ENCODE measurements at places on chromosomes 2 and 18. TPM values are rescaled to one million over a fixed set of nuclear protein-coding genes. Genes with fewer than 3 reads are reported as not detected.

Gene MTX2
- total RNA-seq, result 41.4 TPM

DNA sequence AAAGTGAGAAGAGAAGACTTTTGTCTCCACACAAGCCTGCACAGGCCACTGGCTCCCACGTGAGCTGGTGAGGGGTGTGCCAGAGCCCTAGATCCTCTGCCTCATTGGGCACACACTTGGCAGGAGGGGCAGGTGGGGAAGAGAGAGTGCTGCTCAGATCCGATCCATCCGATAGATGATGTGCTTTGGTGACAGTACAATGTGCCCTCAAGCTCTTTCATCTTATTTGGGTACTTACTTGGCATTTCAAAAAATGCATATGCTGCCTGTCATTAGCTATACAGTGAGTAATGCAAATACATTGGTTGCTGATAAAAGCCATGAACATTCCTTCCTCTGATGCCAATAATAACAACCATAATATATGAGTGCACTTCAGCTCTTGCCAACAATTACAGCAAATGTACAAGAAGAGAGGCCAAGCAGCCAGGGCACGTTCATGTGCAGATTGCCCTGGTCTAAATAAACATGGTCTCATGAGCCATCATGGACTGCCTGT, 255.3 kb downstream of the VAPA start:
- H3K36me3 ChIP-seq, result no peaks in the 10 kb centered on the region
- no peak overlapping the region for H3K4me3 ChIP-seq
- no peak for DNase-seq
- H3K27me3 ChIP-seq, result no peaks in the 10 kb centered on the region

Gene HOXD12
- 1.8 TPM for total RNA-seq

- H3K4me1 ChIP-seq, result peaks cover 35% of the 10 kb centered on the region
- H3K27ac ChIP-seq, result no peak overlapping the region
- no peak for DNase-seq
- H3K27me3 ChIP-seq, result no peaks in the 10 kb centered on the region
- H3K36me3 ChIP-seq, result no peaks in the 10 kb centered on the region
- no peak overlapping the region for H3K4me3 ChIP-seq
Observed at GRCh38 chr2:151824886-151825285, 3.3 kb downstream of the ARL5A start.

Gene GULP1
- 56.1 TPM for total RNA-seq

Gene GPR155
- 24.1 TPM for total RNA-seq

Gene TACR1
- 2.5 TPM for total RNA-seq

DNA sequence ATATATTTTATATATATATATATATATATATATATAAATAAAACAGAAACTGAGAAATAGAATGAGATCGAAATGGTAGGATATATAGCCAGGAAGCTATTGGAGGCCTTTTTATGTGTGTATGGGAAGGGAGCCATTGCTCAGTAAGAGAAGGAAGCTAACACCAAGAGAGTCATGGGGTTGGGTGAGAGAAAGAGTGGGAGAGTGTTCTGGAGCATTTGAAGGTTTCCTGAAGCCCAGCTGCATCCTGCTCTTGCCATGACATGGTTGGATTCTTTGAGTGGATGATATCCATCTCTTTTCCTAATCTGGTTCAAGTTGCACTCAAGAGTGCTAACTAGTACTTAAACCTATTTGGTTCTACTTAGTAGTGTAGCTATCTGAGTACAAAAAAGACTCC, 282.3 kb downstream of the DYSF start:
- H3K27ac ChIP-seq, result no peak overlapping the region
- H3K27me3 ChIP-seq, result no peaks in the 10 kb centered on the region
- DNase-seq, result no peak

DNA sequence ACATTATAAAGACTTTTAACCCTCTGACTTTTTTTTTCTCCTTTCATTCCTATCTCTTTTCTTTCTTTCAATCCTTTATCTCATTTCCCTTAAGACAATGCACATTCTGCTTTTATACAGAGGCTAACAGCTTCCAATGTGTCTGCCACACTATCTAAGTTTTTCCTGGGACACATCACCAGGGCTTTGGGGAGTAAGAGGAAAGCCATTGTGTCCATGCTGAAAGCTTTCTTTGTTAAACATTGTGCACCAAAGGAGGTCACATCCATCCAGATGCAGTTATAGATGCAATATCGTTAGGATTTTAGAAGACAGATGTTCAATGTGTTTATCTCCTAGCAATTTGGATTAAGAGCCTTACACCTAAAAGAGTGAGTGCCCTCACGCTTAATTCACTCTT, 534.1 kb downstream of the CNTNAP5 start:
- H3K4me3 ChIP-seq, result no peak overlapping the region
- H3K4me1 ChIP-seq, result no peaks in the 10 kb centered on the region
- no peak for DNase-seq
- no peak overlapping the region for H3K27ac ChIP-seq

- no peaks in the 10 kb centered on the region for H3K27me3 ChIP-seq
- no peaks in the 10 kb centered on the region for H3K4me1 ChIP-seq
- no peak overlapping the region for H3K27ac ChIP-seq
- no peak for DNase-seq
Observed at GRCh38 chr2:16330571-16330970, 335.1 kb downstream of the CYRIA start.

- no peaks in the 10 kb centered on the region for H3K36me3 ChIP-seq
Observed at GRCh38 chr2:217288472-217289063, 428.7 kb upstream of the TNP1 start.

GRCh38 chr2:104790100-104790811, 63.7 kb upstream of the POU3F3 start:
- H3K27me3 ChIP-seq, result peaks cover 13% of the 10 kb centered on the region
- H3K4me3 ChIP-seq, result no peak overlapping the region
- H3K27ac ChIP-seq, result no peak overlapping the region
- no peak for DNase-seq
- no peaks in the 10 kb centered on the region for H3K4me1 ChIP-seq
- H3K36me3 ChIP-seq, result no peaks in the 10 kb centered on the region

DNA sequence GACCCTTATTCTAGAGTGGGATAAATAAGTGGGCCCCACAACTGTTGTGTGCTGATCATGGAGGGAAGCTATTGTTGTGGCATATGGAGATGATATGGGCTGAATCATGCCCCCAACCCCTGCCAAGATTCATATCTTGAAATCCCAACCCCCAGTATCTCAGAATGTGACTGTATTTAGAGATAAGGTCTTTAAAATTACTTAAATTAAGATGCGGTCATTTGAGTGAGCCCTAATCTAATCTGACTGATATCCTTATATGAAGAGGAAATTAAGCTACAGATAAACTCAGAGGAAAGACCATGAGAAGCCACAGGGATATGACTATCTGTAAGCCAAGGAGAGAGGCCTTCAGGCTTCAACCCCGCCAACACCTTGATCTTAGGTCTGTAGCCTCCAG, 188.3 kb upstream of the RND3 start:
- no peaks in the 10 kb centered on the region for H3K36me3 ChIP-seq
- no peaks in the 10 kb centered on the region for H3K4me1 ChIP-seq
- H3K27ac ChIP-seq, result no peak overlapping the region
- H3K4me3 ChIP-seq, result no peak overlapping the region
- DNase-seq, result no peak

DNA sequence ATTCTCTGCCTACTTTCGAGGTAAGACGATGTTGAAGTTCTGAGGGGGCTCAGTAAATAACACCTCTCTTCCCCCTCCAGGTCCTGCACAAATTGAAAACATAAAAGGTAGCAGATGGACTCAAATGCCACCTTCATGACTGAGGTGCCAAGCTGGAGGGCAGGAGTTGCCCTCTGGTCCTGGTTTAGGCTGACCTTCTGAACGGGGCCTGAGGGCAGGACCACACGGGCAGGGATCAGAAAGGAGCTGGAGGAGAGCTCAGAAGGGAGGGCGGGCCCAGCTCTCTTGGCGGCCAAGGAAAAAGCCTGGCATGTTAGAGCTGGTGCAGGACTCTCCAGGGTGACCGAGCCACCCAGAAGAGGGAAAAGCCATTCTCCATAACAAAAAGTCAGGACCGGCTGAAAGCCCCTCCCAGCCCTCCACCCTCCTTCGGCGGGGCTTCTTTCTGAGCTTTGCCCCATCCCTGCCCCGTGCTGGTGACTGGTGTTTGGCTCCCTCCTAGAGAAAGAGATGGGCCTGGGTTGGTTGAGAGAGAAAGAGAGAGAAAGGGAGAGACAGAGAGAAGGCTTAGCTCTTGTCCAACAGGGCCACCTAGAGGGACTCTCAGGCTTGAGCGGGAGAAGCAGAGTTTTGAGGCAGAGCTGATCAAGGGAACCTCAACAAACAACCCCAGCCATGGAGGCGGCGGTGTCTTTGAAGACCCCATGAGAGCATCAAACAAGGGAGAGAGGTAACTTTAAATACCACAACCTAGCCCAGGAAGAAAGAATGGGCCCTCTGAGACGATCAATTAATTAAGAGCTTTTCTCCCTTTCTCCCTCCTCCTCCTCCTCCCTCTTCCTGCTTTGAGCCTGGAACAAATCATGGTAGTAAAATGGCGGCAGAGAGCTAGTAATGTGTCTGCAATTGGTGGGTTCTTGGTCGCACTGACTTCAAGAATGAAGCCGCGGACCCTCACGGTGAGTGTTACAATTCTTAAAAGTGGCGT, 50.8 kb downstream of the WIPF1 start:
- H3K27me3 ChIP-seq, result no peaks in the 10 kb centered on the region
- no peak overlapping the region for H3K4me3 ChIP-seq
- no peak overlapping the region for H3K27ac ChIP-seq
- no peaks in the 10 kb centered on the region for H3K36me3 ChIP-seq

GRCh38 chr2:201180010-201180409, 2.9 kb upstream of the CASP10 start:
- H3K27ac ChIP-seq, result no peak overlapping the region
- no peaks in the 10 kb centered on the region for H3K36me3 ChIP-seq
- no peaks in the 10 kb centered on the region for H3K4me1 ChIP-seq
- DNase-seq, result no peak

Gene TEKT4
- not detected for total RNA-seq

Gene KIAA2012
- total RNA-seq, result not detected

- H3K36me3 ChIP-seq, result no peaks in the 10 kb centered on the region
- H3K27ac ChIP-seq, result no peak overlapping the region
- H3K27me3 ChIP-seq, result no peaks in the 10 kb centered on the region
- no peak for DNase-seq
- no peak overlapping the region for H3K4me3 ChIP-seq
Observed at GRCh38 chr2:59180621-59181020, 939.5 kb upstream of the FANCL start.

Gene SIX3
- total RNA-seq, result not detected

Data from sigmoid colon (tissue), 7 donors.